NCI-H187 (cell line): ENCODE measurements at places on chromosomes 13 and 19.
A peak's percentile ranks its signal among the peaks of the same experiment; 100 is the strongest.

DNA sequence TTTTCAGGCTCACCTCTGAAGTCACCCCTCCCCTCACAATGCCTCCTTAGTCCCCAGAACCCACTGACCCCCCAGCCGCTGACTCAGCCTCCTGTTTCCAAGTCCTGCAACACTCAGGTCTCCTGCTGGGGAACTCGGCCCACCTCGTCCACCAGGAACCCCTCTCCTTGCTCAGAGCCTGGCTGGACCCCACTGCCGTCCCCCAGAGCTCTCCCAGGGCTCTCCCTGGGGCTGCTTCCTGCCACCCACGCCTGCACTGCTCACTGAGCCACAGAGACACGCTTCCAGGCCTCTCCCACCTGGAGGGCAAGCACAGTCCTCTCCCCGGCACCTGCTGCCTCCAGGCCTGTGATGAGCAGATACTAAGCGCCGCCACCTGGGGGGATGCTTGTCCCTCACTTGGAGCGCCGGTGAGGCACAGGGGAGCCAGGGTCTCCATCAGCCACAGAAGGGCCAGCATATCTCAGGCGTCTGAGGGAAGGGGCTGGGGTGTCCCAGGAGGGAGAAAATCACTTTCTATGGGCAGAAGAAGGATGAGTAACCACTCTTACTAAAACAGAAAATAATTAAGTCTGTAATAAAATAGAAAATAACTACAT, 53.8 kb downstream of the KLF2 start:
- DNase-seq = no peak

DNA sequence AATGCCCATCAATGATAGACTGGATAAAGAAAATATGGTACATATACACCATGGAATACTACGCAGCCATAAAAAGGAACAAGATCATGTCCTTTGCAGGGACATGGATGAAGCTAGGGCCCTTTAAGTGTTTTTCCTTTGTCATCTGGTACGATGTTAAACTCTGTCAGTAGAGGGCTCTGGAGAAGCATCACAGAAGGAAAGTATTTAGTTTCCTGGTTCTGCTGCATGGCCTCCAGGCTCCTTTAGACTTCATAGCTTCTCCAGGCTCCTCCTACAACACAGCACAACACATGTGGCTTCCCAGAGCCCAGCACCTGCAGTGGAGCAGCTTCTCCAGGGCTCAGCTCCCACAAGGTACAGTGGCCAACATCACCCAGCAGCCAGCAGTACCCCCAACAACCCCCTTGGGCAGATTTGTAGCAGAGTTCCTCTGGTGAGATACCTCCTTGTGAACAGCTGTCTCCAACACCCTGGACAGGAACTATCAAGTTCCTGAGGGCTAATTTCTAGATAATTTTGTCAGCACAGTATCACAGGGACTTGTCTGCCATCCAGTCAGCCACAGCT, 63.4 kb downstream of the KCTD12 start:
- no peak for DNase-seq

- no peak for DNase-seq
Measured at GRCh38 chr19:5680084-5680436, 256 bp downstream of the MICOS13 start.

DNA sequence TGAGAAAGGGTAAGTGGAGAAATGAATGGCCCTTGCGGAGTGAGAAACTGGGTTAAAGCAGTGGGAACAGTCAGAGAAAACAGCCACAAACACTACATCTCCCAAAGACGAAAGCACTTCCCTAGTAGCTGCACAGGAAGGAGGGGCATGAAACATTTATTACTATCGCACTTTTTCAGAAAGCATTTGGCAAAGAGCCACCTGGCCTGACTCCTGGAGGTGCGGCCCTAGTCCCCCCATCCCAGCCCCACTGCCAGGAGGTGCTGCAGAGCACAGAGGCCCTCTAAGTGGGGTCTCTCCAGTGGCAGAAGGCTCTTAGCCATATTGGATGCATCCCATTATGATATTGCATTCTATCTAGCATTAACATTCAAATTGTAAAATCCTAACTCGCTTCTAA, 55.8 kb downstream of the MTMR6 start:
- no peak for DNase-seq

DNA sequence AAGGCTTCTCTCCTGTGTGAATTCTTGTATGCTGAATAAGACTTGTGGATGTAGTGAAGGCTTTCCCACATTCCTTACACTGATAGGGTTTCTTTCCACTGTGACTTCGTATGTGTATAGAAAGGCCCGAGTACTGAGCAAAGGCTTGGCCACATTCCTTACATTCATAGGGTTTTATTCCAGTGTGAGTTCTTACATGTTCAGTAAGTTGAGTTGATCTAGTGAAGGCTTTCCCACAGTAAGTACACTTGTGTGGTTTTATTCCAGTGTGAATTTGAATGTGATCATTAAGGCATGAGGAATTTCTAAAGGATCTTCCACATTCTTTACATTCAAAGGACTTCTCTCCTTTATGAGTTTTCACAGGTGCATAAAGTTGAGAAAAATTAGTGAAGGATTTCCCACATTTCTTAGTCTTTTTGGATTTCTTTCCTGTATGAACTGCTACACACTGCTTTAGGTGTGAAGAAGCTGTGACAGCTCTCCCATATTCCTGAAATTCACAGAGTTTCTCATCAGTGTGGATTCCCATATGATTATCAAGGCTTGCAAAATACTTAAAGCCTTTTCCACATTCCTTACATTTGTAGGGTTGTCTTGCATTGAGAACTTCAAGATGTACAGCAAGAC, 10.4 kb downstream of the ZNF561 start:
- DNase-seq = no peak

- no peak for DNase-seq
Measured at GRCh38 chr13:43766725-43767124, 20.0 kb downstream of the ENOX1 start.

GRCh38 chr13:109380457-109380856, 405.9 kb downstream of the IRS2 start:
- DNase-seq = no peak

GRCh38 chr13:24301434-24301833, 7.9 kb upstream of the C1QTNF9 start:
- no peak for DNase-seq

GRCh38 chr19:41802770-41803169, 6.4 kb downstream of the CEACAM3 start:
- no peak for DNase-seq

GRCh38 chr19:47595944-47596343, 13.0 kb upstream of the BICRA start:
- no peak for DNase-seq

DNA sequence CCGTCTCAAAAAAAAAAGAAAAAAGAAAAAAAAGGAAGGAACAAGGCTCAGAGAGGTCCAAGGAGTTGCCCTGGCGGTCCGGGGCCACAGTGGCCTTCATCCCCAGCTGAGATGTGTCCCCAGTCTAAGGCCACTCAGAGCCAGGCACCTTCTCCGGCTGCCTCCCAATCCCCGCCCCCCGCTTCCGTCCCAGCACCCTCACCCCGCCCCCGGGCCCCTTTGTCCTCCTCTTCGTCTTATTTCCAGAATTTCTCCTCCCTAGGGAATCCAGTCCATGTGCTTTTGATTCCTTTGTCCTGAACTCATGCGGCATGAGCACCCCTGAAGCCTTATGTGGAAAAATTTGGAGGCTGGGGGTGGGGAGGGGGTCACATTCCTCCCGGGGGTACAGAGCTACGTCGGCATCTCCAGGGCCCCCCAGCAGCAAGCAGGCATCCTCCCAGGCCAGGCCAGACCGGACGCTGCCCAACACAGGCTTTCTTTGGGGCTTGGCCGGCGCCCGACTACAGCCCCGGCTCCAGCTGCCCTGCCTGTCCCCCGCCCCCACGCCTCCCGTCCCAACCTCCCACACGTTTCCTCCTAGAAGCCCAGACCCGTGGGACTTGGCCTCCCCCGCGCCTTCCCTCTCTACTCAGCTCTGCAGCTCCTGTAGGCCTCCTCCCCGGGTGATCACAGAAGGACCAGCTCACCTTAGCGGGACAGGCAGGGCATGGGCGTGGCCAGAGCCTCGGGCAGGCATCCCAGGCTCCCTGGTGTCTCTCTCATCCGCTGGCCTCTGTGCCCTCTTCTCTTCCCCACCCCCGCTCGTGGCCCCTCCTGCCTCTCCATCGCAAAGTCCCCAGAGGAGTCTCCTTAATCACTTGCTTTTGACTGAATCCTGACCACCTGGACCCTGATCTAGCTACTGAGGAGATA, 17.8 kb upstream of the ADGRE5 start:
- no peak for DNase-seq

GRCh38 chr19:54418930-54419800, 3.9 kb downstream of the TTYH1 start:
- no peak for DNase-seq

GRCh38 chr13:111539791-111540446, 219.5 kb downstream of the TEX29 start:
- no peak for DNase-seq

GRCh38 chr13:46468570-46469463, 81.8 kb upstream of the RUBCNL start:
- DNase-seq = no peak

- peak; percentile 4 for DNase-seq
Measured at GRCh38 chr19:57830071-57830602, at the start of gene ZNF587B. Gene ZNF587B, plus strand, starts transcription at chr19:57830299. Its CDS starts 230 bp downstream, at chr19:57830529.

DNA sequence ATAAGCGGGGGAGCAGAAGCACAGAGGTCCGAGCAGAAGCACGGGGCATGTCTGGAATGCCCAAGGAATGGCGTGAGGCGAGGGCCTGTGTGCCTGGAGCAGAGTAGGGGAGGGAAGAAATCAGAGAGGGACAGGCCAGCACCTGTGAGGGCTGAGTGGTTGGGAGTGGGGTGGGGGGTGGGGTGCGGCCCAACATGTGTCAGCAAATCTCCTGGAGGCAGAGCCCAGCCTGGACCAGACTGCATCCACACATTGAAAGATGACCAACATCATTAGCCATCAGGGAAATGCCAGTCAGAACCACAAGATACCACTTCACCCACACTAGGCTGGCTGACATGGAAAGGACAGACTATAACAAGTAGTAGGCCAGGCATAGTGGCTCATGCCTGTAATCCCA, 11.2 kb downstream of the CLASRP start:
- no peak for DNase-seq

- DNase-seq = no peak
Measured at GRCh38 chr13:25088562-25089221, 7.2 kb upstream of the PABPC3 start.

GRCh38 chr13:31119526-31119925, 42.2 kb downstream of the HSPH1 start:
- no peak for DNase-seq

- no peak for DNase-seq
Measured at GRCh38 chr13:47798906-47799305, 202.2 kb downstream of the SUCLA2 start.

GRCh38 chr19:57613941-57614743, at the start of gene ZNF134:
Gene ZNF134, plus strand, starts transcription at chr19:57614242. Its CDS starts 5,227 bp downstream, at chr19:57619469.
- DNase-seq = peak; percentile 69

- no peak for DNase-seq
Measured at GRCh38 chr13:43731296-43731695, 55.5 kb downstream of the ENOX1 start.

- no peak for DNase-seq
Measured at GRCh38 chr13:35356572-35356971, 119.9 kb downstream of the MAB21L1 start.

DNA sequence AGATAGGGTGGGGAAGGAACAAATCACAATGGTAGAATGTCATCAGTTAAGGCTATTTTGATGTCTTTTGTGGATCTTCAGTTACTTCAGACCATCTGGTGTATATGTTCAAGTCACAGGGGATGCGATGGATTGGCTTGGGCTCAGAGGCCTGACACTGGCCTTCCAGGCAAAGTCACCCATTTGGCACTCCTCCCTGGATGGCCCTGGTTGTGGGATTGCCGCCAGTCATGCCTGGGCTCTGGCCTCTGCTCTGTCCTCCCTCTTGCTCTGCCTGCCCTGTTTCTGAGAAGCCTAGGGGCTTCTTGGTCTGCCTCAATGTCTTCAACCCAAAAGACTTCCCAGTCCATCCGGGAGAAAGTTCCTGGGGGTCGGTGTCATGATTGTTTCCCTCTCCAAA, 50.2 kb downstream of the ZNF146 start:
- DNase-seq = no peak

GRCh38 chr13:108357228-108357627, 87.7 kb downstream of the TNFSF13B start:
- no peak for DNase-seq
